Psoas muscle (tissue), 8 donors: ENCODE measurements at places on chromosomes 3 and 15. TPM values are rescaled to one million over a fixed set of nuclear protein-coding genes. Genes with fewer than 3 reads are reported as not detected.

DNA sequence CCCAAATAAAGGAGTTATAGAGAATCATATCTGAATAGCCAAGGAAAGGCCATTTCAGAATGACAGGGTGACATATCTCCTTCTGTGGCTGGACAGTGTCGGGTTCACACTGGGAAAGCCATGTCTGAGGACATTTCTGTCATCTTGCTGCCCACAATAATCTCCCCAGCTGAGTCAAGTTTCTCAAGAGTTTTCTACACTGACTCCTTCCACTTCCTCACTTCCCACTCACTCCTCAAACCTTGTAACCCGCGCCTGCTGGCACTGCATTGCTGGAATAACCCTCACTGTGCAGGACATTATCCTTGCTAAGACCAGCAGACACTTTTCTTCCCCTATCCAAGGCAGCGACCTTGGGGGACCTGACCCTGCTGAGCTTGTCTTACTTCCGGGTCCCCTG, 5.3 kb upstream of the INSYN1 start:
- H3K27me3 ChIP-seq, result no peaks in the 10 kb centered on the region
- H3K4me1 ChIP-seq, result no peaks in the 10 kb centered on the region
- H3K4me3 ChIP-seq, result no peak overlapping the region
- DNase-seq, result no peak
- H3K36me3 ChIP-seq, result no peaks in the 10 kb centered on the region
- H3K27ac ChIP-seq, result no peak overlapping the region

Gene ESYT3
- total RNA-seq, result 2.0 TPM

Gene MAP3K13
- 5.0 TPM for total RNA-seq

Gene SLC6A20
- total RNA-seq, result 0.54 TPM

Gene LRRC15
- total RNA-seq, result not detected

DNA sequence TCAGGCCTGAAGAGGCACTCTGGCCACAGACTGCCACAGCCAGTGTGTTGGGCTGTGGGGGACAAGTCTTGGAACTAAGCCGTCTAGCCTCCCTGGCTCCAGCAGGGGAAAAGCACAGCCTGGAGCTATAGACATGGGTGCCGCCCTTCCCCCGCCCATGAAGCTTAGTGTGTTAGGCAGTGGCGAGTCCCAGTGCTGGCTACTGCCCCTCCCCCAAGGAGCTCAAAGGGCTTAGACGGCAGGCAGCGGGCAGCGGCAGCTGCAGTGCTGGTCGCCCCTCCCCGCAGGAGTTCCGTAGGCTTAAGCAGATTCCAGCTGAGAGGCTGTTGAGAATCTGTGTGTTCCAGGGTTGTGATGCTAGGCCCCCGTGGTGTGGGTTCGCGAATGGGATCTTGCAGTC, 135.8 kb upstream of the RORA start:
- H3K4me1 ChIP-seq, result no peaks in the 10 kb centered on the region
- H3K36me3 ChIP-seq, result no peaks in the 10 kb centered on the region
- no peaks in the 10 kb centered on the region for H3K27me3 ChIP-seq
